ENCODE measurements at places on chromosomes 12 and 14.

- DNase-seq = peak; percentile 74
These were observed 475.3 kb downstream of the EGLN3 start for GRCh38 chr14:33475623-33476022.

DNA sequence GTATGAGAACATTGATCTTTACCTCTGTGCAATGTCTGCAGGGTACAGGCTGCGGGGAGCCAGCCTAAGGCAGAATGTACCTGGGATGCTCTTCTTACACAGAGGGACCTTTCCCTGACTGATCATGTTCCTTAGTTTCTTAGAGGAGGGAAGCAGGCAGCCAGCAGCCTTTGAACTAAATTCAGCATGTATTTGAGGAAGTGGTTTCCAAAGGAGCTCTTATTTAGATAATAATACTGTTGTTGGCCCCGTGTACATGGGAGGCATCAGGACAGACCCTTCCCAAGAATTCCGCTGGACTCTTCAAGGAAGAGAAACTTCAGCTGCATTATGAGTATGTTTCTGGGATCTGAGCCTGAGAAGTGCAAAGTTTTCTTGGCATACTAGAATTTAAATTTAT, 98.8 kb downstream of the CCDC92 start:
- no peak for DNase-seq

DNA sequence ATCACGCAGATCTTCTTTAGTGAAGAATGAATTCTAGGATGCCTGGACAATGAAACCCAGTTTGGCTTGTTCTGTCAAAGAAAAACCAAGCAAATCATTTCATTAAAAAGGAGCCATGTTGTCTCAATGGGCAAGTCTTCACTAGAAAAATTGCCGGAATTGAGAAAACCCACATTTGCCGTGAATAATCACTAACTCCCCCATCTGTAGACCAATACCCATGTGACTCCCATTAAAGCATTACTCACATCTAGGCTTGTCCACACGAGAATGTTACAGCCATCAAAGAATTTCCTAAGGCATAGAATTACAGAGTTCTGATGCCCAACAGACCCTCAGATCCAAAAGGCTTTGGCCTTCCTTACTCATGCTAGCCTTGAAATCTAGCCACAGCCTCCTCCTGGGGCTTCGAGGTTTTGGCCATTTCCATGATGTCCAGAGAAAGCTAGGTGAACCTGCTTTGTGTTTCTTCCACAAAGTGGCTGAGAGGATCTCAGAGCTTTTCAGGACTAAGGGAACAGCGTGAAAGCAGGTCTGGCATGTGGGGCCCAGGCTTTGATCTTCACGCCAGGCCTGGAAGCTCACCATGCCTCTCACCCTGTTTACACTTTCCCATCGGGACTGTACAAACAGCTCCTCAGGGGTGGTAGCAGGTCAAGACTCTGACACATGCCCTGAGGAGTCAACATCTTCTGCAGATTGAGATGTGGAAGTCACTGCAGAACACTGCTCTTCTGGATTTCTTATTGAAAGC, 12.1 kb downstream of the SLC7A8 start:
- no peak for DNase-seq

DNA sequence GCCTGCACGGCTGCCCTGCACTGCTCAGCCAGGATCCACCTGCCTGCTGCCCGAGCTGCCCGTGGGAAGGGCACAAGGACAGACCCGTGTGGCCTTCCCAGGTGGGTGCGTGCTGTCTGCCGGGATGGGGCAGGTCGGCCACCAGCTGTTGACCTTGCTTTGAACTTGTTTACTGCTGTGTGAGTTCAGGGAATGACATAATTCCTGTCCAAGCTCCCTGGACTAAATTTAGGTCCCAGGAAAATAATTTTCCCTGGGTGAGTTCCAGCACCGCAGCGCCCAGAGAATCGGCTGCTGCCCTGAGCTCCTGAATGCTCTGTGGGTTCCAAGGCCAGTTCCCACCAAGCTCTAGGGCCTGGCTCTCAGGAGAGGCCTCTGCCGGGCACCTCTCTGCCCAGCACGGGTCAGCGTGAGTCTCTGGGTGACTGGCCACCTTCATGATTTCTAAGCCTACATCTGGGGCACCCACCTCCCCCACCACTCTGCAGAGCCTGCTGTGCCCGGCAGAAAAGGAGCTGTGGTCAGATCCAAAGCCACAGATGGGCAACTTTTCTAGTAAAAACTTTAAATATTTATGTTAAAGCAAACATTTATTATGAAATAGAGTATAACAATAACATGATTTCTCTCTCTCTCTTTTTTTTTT, 27.2 kb upstream of the MLXIP start:
- DNase-seq = no peak

GRCh38 chr12:128959901-128960300, 106.6 kb downstream of the GLT1D1 start:
- DNase-seq = peak; percentile 92

- DNase-seq = no peak
These were observed 208.3 kb downstream of the LRIG3 start for GRCh38 chr12:58711974-58712373.

DNA sequence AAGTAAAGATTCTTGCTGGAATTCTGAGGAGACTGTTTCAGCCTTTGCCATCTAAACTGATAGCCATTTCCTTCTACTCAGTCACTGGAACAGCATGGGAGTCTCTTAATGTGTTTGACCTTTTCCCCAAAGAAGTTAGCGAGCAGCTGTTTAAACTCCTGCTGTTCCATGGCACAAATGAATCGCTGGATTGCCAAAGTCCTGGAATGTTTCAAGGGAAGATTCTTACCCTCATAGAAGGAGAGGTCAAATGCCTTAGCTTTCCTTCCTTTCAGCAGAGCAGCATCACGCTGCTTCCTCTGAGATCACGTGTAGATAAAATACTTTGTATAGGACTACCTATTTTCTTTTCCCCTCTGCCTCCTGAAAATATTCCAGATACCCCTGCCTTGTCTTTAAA, 10.5 kb upstream of the NR2C1 start:
- DNase-seq = no peak

DNA sequence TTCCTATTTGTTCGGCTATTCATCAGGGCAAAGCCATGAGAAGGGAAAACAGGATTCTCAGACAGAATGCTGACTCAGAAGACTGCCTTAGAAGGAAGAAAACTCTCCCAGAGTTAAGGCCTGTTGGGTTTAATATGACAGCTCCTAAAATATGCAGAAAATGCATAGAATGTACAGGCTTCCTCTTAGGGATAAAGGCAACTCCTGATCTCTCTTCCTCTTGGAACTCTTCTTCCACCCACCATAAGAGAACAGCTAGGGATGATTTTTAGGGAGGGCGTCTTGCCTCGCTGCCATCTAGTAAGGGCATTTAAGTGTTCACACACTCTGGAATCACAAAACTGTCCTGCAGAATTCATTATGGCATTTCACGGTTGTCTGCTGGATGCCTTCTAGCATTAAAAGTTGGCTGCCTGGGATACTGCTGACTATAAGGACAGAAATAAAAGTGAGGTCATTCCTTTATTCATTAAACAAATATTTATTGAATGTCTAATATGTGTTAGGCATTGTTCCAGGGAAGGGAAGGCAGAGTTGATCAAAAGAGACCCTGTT, 73.7 kb downstream of the DCAF5 start:
- no peak for DNase-seq

- no peak for DNase-seq
These were observed 97.5 kb downstream of the ADCK1 start for GRCh38 chr14:77897374-77897773.

DNA sequence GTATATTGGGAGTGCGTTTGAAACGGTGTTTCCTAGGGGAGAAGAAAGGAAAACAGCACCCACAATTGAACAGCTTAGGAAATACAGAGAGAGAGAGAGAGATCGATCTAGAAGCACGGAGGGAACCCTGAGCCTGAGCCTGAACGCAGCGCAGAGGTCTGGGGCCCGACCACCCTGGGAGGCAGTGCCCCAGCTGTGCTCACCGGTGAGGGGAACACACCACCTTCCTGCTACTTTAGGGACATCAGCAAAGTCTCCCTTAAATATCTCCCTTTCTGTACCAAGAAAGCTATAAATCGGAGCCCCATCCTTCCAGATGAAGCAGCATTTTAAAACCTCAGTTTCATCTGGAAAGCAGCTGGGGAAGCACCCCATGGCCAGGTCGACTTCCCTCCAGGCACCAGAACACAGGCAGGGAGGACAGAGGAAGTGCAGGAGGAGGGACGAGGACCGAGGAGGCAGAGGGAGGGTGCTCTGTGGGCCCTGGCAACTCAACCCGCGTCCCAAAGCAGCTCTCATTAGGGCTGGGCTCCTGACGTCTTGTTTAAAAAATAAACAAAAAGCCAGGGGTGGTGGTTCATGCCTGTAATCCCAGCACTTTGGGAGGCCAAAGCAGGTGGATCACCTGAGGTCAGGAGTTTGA, 12.2 kb downstream of the RIMBP2 start:
- DNase-seq = no peak

DNA sequence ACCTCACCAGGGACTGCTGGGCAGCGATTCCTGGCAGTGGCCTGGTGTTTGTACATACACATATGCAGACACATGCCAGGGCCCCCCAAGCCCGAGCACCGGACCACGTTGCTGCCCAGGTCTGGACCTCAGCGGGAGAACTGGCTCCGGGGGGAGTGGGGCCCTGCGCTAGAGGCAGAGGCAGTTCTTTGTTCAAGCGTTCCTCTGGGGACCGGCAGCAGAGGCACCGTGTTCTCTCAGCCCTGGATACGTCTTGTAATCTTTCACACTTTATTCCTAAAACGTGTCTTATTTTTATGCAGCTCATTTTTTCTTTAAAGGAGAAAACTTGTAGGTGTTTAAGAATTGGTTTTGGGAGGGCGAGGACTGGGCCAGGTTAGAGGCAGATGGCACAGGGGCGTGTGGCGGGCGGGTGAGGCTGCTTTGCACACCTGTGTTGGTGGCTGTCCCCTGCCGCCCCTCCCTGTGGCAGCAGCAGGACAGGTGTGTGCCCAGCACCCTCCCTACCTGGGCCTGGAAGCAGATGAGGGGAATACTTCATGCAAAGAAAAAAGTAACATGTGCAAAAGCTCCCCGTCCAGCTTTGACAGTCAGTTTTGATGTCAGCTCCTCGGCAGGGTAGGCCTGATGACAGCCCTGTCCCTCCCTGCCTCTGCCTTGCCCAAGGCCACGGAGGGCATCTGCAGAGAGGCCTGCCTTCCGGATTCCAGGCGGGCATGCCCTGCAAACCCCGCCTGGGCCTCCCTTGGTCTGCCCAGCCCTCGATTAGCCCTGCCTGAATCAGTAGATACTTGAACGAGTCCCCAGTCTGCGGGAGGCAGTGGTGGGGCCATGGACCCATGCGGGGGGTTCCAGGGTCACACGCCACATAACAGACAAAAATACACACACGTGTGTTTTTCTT, 7.0 kb upstream of the PUS1 start:
- DNase-seq = no peak

- DNase-seq = no peak
These were observed 35.4 kb downstream of the TM7SF3 start for GRCh38 chr12:26978801-26979200.
